ENCODE measurements at places on chromosomes 6 and 20.

DNA sequence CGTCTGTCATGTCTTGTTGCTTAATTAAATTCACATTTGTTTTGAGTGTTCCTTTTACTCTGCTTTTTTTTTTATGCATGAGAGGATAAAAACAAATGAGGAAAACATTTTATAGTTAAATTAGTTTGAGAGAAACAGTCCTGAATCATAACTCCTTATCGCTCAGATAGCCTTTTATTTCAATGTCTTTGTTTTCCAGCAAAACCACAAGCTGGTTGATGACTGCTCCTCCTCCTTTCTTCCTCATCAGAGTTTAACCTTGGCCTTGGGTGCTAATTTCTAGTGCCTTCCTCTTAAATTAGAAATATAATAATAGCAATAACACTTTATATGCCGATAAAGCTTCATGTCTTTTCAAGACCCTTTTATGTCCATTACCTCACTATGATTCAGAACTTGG, 3.1 kb downstream of the NOX3 start:
- DNase-seq, result no peak

DNA sequence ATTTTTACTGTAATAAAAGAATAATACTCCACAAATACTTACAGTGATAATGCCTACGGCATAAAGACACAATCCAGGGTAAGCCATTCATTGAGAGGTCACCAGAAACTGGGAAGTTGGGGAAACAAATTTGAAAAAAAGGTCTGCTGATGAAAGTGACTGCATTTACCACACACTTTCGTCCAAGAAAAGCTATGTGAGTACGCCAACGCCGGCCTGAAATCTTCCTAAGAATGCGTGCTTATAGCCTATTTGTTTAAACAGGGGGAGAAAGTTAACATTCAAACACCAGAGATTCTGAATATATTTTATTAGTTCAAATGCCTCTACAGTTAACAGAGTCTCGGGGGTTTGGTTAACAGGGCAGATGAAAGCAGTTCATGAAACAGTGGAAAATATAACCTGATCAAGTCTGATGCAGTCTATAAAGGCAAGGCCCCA, 657 bp upstream of the LTV1 start:
- no peak for DNase-seq

DNA sequence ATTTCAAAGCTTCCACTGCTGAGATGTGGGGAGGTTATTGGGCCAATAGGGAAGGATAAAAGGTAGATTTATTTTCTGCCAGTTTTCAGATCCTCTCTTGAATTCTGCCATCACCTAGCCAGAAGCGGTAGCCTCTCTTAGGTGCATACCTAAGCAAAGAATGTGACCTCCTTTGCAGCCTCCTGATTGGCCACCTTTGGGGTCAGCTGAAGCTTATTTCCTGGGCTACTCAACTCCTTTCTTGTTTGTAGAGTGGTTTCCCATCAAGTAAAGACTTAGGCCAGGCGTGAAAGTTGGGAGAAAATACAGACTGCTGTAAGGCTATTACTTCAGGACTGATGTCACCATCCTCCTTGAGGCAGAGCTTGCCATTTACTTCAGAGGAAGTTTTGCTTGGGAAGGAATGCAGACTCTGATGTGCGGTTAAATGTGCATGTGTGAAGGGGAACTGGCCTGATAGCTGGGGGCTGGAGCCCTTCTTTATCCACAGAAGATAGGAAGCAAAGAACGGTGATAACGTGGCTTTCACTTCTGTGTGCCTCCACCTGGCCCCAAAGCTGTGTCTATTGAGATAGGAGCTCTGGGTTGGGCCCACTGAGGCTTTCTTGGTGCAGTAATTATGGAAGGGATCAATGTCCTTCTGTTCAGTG, 70.1 kb downstream of the TRMT11 start:
- no peak for DNase-seq

DNA sequence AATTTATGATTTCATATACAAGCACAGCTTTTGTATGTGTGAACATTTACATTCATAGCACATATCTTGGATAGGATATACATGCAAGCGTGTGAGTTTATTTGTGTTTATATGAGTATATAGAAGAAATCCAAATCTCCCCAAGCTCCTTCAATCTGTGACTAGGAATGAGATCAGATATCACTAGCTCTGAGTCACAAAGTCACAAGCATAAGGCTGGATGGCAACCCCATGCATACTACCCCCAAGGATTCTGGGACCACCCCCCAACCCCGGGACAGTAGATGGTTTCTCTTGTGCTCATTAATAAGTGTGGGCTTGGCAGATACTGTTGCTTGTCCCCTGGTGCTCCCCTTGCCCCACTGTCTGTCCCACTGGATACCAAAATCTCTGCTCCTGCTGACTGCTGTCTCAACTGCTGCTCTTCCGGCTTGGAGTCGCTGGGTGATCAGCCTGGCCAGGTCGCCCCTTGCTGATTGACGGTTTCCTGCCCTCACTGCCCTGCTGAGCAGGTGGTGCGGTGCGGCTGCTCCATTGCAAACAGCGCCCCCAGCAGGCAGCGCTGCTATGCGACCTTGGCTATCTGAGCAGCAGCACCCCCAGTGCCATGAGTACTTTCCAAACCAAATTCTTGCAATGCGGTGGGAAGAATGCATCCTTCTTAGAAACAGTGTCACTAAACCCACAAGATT, 279.4 kb downstream of the CD83 start:
- DNase-seq, result no peak

- no peak for DNase-seq
These were observed 96.9 kb downstream of the FAM120B start for GRCh38 chr6:170403451-170403850.

DNA sequence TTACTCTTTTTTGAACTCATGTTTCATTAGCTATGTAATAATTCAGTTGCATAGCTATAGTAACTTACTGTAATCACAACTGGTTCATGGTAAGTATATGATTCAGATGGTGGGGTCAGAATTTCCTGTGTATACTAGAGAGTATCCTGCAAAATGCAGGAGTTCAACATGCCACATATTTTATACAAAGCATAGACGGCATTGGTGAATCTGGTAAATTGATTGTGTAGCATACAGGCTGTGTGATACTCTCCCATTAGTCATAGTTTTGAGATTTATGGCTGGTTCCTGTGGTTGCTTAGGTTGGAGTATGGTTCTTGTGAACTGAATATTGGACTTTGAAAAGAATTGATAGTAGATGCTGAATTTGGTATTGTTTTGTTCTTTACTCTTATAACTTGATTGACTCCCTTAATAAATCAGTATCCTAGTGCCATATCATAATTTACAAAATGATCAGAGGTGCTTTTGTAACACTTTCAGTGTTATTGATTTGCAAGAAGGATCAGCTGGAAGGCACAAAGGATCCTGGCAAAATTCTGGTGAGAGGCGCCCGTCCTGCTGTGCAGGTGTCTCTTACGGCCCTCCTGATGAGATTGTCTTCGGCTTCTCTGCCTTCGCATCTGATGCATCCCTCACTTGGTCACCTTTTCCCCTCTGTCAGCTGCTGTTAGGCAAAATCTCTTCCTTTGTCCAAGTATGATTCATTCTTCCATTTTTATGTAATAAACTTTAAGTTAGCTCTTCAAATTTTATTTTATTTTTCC, 22.6 kb downstream of the SNX9 start:
- DNase-seq, result no peak

GRCh38 chr6:137473598-137473997, 20.6 kb downstream of the OLIG3 start:
- DNase-seq, result no peak

DNA sequence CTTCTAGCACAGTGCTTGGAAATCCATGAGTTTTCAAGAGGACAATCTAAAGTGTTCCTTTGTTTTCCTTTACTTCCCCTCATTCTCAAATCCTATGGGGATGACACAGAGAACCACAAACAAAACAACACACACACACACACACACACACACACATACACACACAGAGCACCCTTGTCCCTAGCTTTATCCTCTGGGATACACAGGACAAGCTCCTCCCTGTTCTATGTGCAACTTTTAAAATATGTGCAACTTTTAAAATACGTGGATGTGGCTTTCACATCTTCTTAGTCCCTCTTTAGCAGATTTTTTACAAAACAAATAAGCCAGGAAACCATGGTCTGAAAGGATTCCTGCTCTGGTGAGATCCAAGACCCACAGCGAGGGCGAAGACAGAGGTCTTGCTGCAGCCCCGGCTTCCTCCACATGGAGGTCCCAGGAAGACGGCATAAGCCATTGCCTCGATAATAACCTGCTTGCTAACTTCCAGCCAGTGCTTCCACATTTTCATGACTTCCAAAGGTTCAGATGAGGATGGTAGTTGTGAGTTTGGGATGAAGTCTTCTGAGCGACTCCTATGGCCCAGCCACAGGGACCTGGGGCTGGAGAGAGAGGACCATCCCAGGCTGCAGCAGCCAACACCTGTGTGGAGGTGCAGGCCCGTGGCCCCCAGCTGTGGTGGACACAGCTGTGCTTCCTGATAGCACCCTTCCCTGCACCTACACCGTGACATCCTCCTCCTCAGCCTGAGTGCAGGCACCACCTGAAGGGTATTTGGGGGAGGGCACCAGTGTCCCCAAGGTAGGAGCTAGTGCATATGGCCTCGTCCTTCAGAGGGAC, 62.8 kb upstream of the CD93 start:
- DNase-seq, result no peak

DNA sequence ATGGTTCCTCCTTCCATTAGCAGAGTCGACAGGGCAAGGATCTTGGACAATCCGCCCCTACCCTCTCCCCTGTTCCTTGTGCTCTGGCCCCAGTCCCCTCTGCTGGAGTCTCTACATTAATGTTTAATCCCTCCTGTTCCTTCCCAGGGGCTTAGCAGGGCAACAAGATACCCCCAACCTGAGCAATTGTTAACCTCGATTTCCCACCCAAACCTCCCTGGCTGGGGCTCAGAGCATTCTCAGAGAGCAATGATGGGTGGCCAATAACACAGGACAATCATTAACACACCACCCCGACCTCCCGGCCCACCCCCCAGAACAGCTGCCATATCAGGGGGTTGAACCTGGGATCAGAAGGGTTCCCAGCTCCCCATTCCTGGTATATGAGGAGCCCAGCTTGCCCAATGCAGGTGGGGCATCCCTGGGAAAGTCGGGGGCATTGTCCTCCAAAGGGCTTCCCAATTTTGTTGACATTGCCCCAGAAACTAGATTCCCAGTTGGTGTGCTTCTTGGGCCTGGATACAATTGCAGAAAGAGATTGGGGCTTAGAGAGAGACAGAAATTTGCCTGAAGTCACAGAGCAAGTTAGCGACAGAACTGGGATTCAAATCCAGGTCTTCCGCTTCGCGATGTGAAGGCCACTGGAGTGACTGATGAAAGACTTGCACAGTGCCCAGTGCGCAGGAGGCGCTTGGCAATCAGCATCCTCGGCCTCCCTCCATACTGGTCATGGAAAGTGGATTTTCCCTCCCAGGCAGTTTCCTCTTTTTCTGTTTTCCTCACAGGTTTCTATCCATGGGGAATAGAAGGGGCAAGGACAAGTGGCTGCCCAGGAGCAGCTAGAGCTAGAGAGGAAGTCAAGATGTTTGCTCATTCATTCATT, 59.6 kb upstream of the TTPAL start:
- DNase-seq, result no peak

DNA sequence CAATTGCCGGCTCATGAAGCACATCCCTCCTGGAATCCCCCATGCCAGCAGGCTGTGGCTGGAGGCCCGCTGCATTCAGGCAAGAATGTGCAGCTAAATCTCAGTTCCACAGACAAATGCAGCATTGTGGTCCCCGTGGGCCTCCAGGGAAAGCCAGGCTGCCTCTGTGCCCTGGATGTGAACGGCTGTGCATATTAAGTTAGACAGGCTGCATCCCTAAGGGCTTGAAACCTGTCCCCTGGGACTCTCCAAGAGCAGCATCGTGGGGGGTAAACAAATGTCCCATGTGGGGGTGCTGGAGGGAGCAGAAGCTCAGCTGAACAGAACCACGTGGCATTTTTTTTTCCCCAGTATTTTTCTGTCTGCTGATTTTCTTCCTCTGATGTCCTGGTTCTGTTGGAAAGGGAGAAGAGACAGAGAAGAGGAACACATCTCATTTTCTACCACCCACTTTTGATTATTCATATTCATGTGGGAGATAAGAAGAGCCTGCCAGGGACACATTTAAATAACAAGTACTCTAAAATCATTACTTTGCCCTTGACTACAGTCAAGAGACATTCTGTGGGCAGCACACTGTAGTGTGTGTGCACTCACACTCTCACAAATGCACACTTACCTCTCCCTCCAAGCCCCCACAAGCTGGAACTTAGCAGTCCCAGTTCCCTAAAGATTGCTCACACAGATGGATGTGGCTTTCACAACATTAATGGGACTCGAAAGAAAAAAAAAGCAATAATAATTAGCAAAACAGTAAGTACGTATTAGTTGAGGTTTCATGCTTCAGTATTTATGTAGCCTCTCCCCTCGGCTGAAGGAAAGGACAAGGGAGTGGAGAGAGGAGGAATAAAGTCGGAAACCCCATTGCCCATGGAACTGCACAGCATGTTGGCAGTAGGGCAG, 16.9 kb downstream of the GFOD1 start:
- no peak for DNase-seq

DNA sequence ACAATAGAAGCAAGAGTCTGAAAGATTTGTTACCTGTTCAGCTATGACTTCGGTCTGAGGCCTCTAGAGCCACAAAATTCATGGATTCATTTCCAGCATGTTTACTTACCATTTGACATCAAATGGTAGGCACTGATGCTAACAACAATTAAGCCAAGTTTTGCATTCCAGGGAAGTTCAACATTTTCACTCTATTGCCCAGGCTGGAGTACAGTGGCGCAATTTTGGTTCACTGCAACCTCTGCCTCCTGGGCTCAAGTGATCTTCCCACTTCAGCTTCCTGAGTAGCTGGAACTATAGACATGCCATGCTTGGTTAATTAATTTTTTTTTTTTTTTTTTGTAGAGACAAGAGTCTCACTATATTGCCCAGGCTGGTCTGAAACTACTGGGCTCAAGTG, 114.1 kb upstream of the SGK1 start:
- DNase-seq, result no peak

DNA sequence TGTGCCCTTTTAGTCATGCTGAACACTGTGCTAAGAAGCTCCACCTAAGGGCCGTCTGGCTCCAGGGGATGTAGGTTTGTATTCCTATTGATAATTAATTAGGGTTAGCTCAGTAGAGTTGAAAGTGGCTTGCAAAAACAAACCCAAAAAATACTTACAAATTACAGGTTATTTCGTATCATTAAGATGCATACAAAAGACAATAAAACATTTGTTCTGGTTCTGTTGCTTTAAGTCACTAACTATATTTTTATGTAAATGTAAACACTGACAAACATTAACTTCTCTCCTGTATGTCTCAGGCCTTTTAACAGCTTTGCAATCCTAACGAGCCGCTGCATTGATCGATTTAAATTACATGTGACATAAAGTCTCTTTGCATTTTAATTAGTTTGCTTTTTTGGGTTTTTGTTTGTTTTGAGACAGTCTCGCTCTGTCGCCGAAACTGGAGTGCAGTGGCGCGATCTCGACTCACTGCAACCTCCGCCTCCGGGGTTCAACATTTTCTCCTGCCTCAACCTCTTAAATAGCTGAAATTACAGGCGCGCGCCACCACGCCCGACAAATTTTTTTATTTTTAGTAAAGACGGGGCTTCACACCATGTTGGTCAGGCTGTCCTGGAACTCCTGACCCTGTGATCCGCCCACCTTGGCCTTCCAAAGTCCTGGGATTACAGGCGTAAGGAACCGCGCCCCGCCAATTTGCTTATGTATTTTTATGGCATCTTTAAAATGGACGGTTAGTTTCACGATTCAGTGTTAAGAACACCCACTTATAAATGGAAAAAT, 110.9 kb downstream of the HFE start:
- no peak for DNase-seq

Measured in activated T-cell treated with anti-CD3 and anti-CD28 coated beads for 4 hours (primary cell).